Fibroblast of skin of right biceps (primary cell): ENCODE measurements at places on chromosomes 11 and 22.
A peak's percentile ranks its signal among the peaks of the same experiment; 100 is the strongest.

GRCh38 chr11:115869780-115870431 is 365.7 kb upstream of the CADM1 start:
- DNase-seq: peak; percentile 48

- peak; percentile 31 for DNase-seq
Observed at GRCh38 chr11:118434553-118435289, 1.6 kb upstream of the KMT2A start.

- DNase-seq: no peak
Observed at GRCh38 chr11:108797578-108798100, 132.8 kb downstream of the DDX10 start.

GRCh38 chr11:121389651-121390050 is 62.5 kb upstream of the SORL1 start:
- DNase-seq: no peak

- DNase-seq: no peak
Observed at GRCh38 chr11:81039916-81040524, 1599.2 kb upstream of the TENM4 start.

DNA sequence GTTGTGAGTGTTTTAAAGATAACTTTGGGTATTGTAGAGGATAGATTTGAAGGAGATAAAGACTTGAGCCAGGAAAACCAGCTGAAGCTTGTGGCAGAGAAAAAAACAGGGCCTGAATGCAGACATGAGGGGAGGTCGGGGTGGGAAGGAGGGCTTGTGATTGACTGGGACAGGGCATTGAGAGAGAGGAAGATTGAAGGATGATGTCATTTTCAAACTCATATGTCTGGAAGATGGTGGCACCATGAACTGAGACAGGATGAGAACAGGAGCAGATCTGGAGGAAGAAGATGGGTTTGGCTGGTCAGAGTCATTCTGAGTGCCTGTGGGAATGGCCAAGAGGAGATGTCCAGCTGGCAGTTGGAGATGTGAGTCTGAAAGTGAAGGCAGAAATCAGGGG is 14.7 kb downstream of the CSNK2A3 start:
- no peak for DNase-seq

DNA sequence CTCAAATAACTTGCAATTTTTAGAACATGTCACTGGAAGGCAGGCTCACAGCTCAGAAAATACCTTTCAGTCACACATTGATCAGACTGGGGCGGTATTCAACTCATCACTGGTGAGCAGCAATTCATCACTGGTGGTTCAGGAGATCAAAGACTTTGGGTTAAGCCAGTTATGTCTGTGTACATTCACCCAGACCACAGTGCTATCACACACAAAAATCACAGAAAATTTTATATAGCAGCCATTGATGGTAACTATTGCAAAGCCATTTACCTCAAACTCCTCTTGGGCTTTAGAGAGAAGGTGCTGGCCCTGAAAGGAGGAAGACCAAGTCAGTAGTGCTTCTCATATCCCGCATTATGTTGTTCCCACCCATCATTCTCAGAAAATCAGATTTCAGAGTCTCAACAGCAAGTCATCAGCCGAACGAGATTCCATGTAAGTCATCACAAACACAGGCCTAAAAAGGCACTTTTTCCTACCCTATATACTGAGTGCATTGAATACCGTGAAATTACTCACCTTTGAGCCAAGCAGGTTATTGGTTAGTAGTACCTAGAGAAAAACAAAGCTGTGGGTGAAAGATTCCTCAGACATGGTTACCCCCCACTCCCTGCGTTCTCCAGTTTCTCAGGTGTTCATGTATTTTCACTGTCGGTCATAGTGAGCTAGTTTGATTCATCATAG is 14.0 kb upstream of the WDR74 start:
- DNase-seq: no peak

- DNase-seq: no peak
Observed at GRCh38 chr22:48753752-48754517, 1073.7 kb downstream of the BRD1 start.

- DNase-seq: no peak
Observed at GRCh38 chr22:24087071-24087795, 76.1 kb downstream of the CABIN1 start.

GRCh38 chr11:127806501-127806900 is 780.9 kb downstream of the ETS1 start:
- DNase-seq: no peak

DNA sequence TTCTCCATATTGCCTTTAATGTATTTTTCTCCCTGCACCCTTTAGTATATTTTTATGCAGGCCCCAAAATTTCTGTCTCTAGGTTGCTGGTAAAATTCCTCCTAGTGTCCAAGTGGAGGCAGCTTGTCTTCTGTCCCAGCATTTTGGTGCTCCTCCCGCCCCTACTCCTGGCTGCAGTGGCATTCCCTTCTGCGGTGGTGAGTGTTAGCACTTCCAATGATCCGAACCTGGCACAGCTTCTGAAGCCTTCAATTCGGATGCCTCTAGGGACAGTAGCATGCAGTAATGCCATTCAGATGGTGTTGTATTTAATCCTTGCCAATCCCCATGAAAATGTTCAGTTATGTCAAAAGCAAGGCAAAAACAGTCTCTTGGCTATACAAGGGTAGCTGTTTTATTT is 5.9 kb downstream of the YWHAH start:
- DNase-seq: peak; percentile 22

GRCh38 chr11:78036313-78036712 is 13.2 kb upstream of the KCTD14 start:
- DNase-seq: no peak

- DNase-seq: no peak
Observed at GRCh38 chr22:49561338-49561737, 266.3 kb downstream of the BRD1 start.

DNA sequence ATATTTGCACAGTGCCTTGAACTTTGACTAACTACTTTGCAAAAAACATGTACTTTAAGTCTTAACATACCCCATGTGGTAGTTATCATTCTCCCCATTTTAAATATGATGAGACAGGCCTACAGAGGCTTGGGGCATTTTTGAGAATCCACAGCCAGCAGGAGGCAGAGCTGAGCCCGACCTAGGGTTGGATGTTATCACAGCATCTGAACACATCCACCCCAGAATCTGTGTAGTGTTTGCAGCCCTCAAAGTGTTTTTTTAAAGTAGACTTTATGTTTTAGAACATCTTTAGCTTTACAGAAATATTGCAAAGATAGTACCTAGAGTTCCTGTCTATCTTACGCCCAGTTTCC is 17.6 kb downstream of the OTOG start:
- no peak for DNase-seq

- DNase-seq: no peak
Observed at GRCh38 chr11:111445586-111445985, 66.5 kb upstream of the POU2AF1 start.

- DNase-seq: no peak
Observed at GRCh38 chr11:3942956-3943497, 87.6 kb downstream of the STIM1 start.

- DNase-seq: peak; percentile 16
Observed at GRCh38 chr22:48700566-48701295, 1126.9 kb downstream of the BRD1 start.

DNA sequence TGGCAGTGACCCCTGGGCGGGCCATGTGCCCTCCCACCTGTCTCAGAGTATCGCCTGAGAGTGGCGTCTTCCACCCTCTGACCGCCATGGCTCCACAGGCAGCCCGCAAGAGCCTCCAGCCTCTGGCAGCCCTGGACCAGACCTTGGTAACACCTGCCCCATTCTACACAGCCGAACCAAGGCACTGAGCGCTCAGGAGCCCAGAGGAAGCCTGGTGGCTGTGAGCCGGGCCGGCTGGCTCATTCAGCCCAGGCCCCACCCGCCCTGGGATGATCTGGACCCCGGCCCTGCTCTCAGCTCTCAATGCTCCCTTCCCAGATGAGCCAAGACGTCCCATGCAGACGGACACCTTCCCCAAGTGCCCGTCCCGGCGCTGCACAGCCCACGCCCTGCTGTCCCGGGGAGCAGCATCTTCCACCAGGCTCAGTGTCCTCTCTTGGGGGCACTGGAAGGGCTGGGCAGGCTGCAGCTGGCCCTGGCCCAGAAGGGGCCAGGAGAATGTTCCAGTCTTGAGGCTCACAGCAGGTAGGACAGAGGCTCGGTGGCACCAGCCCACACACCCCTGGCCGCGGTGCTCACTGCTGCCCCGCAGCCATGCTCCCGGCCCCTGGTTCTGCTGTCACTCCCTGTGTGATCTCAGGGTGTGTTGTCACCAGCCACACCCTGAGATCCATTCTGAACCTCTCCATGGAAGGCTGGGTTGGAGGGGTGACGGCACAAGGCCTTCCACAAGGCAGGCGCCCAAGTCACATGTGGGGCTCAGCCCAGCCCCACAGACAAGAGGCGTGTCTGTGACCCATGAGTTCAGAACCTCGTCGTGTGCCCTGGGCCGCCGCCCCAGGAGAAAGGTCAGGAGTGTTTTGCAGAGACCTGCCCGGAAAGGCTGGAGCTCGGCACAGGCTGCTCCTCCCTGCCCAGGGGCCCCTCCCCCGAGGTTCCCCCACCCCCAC is 24.2 kb upstream of the PPARA start:
- no peak for DNase-seq

- no peak for DNase-seq
Observed at GRCh38 chr11:29324328-29324727, 692.5 kb downstream of the KCNA4 start.

GRCh38 chr11:11568651-11569229 is 53.1 kb downstream of the GALNT18 start:
- no peak for DNase-seq

- peak; percentile 37 for DNase-seq
Observed at GRCh38 chr11:58923300-58923788, 15.9 kb upstream of the GLYATL1 start.

DNA sequence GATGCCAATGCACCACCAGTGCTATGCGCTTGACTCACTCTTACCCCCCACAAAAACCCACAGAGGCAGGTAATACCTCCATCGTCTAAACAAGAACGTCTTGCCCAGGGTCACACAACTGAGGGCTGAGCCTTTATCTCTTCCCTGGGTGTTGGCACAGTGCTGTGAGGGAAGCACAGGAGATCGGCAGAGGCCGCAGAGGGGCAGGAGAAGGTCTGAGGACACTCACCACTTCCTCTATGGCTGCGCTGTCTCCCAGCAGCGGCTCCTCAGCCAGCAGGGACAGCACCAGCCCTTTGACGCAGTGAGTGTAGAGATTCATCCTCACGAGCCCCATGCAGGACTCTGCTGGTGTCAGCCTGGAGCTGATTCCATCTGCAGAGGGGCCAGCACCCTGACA is 19.9 kb downstream of the HPS4 start:
- no peak for DNase-seq
